ENCODE measurements at places on chromosomes 1 and 21. TPM values are rescaled to one million over a fixed set of nuclear protein-coding genes. Genes with fewer than 3 reads are reported as not detected.
A peak's percentile ranks its signal among the peaks of the same experiment; 100 is the strongest.

The CCDC30 gene
- total RNA-seq = 1.5 TPM

GRCh38 chr1:15454256-15454655, 2.3 kb upstream of the CELA2A start:
- H3K27ac ChIP-seq = no peak overlapping the region
- H3K27me3 ChIP-seq = no peaks in the 10 kb centered on the region
- no peaks in the 10 kb centered on the region for H3K36me3 ChIP-seq
- no peaks in the 10 kb centered on the region for H3K4me1 ChIP-seq
- DNase-seq = no peak
- no peak overlapping the region for H3K4me3 ChIP-seq

- DNase-seq = no peak
- peak overlapping the region; percentile 84 for H3K27ac ChIP-seq
- no peaks in the 10 kb centered on the region for H3K36me3 ChIP-seq
Measured at GRCh38 chr21:41681348-41681801, 85.5 kb downstream of the RIPK4 start.

DNA sequence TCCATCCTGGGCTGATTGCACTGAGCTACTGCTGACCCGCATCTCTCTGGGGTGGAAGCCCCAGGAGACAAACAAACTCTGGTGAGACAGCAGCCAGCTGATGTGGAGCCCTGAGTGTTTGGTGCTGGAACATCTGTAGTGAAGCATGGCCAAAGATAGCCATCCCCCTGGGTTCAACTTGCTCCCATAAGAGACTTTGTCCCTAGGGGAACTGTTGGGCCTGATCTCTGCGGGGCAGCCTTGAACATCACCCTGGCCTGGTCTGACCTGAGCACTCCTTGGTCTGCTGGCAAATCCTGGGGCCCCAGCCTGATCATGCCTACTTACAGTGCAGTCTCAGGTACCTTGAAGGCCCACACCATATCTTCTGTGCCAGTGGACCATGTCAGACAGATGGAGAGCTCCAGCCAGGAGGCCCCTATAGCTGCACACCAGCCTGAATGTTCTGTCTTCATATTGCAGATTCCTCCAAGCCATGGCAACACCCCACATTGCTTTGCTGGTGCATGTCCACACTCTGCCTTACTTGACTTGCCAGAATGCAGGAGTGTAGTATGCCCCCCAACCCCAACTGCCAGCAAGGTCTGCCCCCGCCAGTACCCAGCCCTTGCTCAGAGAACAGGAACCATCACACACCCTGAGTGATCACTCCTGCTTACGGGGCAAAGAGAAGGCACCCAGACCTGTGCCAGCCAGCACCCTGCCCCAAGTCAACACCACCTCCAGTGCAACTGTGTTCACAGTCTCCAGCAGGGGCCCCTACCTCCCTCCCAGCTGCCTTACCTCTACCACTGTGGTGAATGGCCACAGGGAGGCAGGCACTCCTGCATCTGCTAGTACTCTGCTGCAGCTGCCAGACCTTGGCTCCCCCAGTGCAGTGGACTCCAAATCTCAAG, 690.5 kb upstream of the NR5A2 start:
- no peaks in the 10 kb centered on the region for H3K27me3 ChIP-seq
- DNase-seq = no peak
- H3K36me3 ChIP-seq = no peaks in the 10 kb centered on the region
- no peak overlapping the region for H3K27ac ChIP-seq

- no peaks in the 10 kb centered on the region for H3K36me3 ChIP-seq
- H3K27ac ChIP-seq = no peak overlapping the region
- no peaks in the 10 kb centered on the region for H3K27me3 ChIP-seq
- no peak overlapping the region for H3K4me3 ChIP-seq
Measured at GRCh38 chr21:16847211-16847610, 665.6 kb upstream of the CXADR start.

DNA sequence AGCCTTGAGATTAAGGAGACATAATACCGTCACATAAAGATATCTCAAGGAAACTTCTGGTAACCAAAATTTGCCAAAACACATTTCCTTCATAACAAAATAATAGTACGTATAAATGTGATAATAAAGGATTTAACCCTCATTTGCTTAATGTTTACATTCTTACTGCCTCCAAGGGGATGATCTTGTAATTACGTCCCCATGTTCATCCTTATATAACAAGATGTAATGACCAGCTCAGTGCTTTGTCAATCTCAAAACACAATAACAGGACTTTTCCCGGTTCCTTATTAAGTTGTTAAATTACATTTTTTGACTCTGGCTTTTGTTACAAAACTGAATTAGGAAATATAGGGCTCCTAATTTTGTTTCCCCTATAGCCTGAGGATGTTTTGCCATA, 41.3 kb upstream of the UHMK1 start:
- H3K4me3 ChIP-seq = no peak overlapping the region
- H3K4me1 ChIP-seq = no peaks in the 10 kb centered on the region
- DNase-seq = no peak
- H3K27me3 ChIP-seq = no peaks in the 10 kb centered on the region
- no peaks in the 10 kb centered on the region for H3K36me3 ChIP-seq

GRCh38 chr1:231091831-231092301, 51.8 kb upstream of the FAM89A start:
- no peaks in the 10 kb centered on the region for H3K27me3 ChIP-seq
- no peak for DNase-seq
- no peaks in the 10 kb centered on the region for H3K36me3 ChIP-seq

- no peaks in the 10 kb centered on the region for H3K4me1 ChIP-seq
- H3K4me3 ChIP-seq = no peak overlapping the region
- no peak overlapping the region for H3K27ac ChIP-seq
- H3K36me3 ChIP-seq = no peaks in the 10 kb centered on the region
Measured at GRCh38 chr1:15296585-15297321, 49.7 kb downstream of the FHAD1 start.

The SPRR2E gene
- total RNA-seq = 11.8 TPM

The KMO gene
- total RNA-seq = 4.7 TPM

The C8A gene
- not detected for total RNA-seq

DNA sequence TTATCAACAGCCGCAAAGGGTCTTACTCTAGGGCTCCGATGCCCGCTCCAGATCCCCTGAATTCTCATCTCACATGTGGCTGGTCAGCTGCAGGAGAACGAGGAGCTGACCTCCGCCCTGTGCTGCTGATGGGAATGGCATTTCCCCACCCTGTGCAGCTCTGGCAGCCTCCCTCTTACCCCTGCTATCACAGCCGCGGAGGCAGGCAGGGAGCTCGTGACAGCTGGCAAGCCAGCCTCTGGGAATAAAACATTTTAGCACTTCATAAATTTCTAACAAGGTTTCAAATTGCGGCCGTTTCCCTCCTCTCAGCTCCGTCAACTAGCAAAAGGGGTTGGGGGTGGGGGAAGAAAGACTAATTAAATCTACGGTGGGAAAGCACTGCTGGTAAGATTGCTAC, 81.1 kb downstream of the DSCAM start:
- no peak for DNase-seq
- no peaks in the 10 kb centered on the region for H3K36me3 ChIP-seq
- no peaks in the 10 kb centered on the region for H3K4me1 ChIP-seq
- no peak overlapping the region for H3K4me3 ChIP-seq
- H3K27ac ChIP-seq = no peak overlapping the region
